ENCODE measurements at places on chromosomes 2 and 18. TPM values are rescaled to one million over a fixed set of nuclear protein-coding genes. Genes with fewer than 3 reads are reported as not detected.
A peak's percentile ranks its signal among the peaks of the same experiment; 100 is the strongest.

DNA sequence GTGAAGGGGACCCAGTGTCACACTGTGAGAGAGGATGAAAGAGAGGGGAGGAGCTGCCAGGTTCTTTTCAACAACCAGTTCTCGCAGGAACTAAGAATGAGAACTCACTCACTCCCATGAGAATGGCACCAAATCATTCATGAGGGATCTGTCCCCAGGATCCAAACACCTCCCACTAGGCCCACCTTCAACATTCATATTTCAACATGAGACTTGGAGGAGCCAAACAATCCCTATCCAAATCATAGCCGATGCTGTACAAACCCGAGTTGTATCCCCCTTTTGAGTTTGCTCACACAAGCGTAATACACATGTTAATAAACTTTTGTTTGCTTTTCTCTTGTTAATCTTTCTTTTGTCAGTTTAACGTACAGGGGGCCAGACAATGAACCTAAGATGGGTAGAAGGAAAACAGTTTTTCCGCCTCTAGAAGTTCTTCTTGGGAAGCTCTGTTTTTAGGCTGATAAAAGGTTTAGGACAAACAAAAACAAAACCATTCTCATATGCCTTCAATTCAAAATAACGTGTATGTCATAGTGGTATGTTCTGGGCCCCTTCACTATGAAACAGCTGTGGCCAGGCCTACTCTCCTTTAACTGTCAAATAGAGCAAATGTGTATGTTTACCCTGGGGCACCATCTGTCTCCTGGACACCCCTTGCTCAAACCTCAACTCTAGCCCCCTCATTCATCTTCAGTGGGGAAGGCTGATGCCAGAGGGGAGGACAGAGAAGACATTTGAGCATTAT, 9.1 kb upstream of the TMEM37 start:
- H3K27me3 ChIP-seq: peaks cover 4% of the 10 kb centered on the region
- DNase-seq: no peak
- peak overlapping the region; percentile 40 for H3K27ac ChIP-seq
- H3K36me3 ChIP-seq: peaks cover 6% of the 10 kb centered on the region
- H3K4me3 ChIP-seq: no peak overlapping the region

- no peaks in the 10 kb centered on the region for H3K27me3 ChIP-seq
- peaks cover 25% of the 10 kb centered on the region for H3K4me1 ChIP-seq
- H3K36me3 ChIP-seq: peaks cover 33% of the 10 kb centered on the region
- H3K4me3 ChIP-seq: no peak overlapping the region
- H3K27ac ChIP-seq: no peak overlapping the region
Observed at GRCh38 chr18:74257083-74257482, 34.7 kb downstream of the CYB5A start.

DNA sequence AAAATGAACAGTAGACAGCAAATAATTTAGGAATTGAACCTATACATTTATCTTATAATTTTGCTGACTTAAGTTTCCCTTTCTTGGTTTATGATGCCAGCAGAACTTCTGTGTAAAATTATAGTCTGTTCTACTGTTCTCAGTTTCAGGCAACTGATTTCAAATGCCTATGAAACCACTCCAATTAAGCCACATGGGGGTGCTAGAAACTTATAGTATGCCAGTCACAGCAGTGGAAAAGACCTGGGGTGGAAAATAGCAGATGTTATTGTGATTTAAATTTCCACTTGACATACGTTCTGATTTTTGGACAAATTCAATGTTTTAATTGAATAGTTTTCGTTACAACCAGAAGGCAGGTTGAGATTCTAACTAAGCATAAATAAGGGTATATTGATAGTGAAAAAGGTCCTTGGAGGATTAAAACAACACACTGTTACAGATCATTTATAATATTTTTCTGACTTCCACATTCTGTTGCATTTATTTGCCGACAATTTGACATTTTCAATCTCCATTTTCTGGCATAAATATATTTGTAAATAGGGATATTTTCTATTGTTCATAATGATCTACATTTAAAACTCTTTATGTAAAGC, 61.4 kb downstream of the CPS1 start:
- H3K4me3 ChIP-seq: no peak overlapping the region
- H3K27ac ChIP-seq: no peak overlapping the region
- H3K4me1 ChIP-seq: peaks cover 4% of the 10 kb centered on the region
- no peaks in the 10 kb centered on the region for H3K36me3 ChIP-seq
- no peaks in the 10 kb centered on the region for H3K27me3 ChIP-seq

DNA sequence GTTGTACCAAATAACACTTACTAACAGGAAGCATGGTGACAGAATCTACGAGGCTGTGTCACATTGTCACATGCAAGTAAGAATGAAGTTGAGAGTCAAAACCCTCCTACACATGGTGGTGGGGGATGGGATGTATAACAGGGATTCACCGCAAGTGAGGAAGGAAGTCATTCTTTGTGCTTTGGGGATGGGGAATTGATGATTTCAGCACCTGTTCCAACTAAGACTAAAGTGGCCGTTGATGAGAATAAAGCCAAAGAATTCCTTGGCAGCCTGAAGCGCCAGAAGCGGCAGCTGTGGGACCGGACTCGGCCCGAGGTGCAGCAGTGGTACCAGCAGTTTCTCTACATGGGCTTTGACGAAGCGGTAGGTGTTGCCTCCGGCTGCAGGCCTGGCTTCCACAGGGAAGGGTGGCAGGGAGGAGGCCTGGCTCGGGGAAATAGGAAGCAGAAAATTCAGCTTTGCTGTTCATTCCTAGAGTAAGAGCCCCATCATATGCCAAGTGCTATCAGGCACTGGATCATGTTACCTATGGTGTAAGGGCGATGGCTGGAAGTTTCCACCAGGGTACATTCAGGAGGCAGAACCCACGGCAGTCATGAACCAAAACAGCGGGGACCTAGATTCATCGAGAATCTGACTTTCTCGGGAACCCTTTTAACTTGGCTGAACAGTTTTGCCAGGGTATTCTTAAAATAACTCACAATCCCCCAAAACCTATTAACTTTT, 120.3 kb downstream of the UXS1 start:
- H3K36me3 ChIP-seq: no peaks in the 10 kb centered on the region
- peaks cover 10% of the 10 kb centered on the region for H3K4me1 ChIP-seq
- no peak for DNase-seq
- H3K27ac ChIP-seq: no peak overlapping the region

GRCh38 chr2:237068005-237068576, 17.6 kb upstream of the COPS8 start:
- peaks cover 10% of the 10 kb centered on the region for H3K4me1 ChIP-seq
- no peak overlapping the region for H3K27ac ChIP-seq
- H3K27me3 ChIP-seq: no peaks in the 10 kb centered on the region
- H3K36me3 ChIP-seq: peaks cover 10% of the 10 kb centered on the region

TTC39C gene
- total RNA-seq: 21.6 TPM

DNA sequence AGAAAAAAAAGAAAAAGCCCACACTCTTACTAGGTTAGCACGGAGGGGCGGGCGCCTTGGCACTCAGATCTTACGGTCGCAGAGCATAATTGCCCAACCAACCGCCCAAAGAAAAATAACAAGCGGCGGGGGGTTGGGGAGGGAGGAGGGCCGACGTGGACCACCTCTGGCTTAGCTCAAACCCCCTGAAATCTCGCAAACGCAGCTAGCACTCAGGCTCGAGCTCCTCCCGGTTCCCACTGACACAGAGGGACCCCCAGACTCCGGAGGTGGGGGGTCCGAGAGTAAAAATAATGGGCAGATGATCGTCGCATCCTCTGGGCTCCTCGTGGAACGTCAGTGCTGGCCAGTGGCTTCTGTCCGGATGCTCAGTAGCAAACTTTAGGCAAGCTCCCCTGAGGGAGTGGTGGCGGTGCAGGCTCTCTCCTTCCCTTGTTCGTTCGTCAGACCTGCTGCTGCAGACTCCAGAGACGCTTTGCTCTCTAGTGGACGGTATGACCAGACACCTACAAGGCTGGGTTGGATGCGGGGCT, 12.0 kb downstream of the CATIP start:
- DNase-seq: no peak
- peak overlapping the region; percentile 76 for H3K4me3 ChIP-seq
- H3K27me3 ChIP-seq: no peaks in the 10 kb centered on the region

DNA sequence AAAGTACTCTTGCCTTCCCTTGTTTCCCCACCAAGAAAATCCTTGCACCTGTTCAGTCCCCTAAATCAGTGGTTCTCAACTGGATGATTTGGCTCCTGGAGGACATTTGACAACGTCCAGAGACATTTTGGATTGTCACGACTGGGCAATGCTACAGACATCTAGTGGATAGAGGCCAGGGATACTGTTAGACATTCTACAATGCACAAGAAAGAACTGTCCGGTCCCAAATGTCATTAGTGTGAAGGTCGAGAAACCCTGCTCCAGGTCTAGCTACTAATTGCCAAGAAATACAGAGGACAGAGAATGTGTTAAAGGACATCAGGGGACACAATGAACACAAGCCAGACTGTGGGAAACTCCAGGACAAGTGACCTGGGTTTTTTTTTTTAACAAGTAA, 60.0 kb downstream of the LRP2 start:
- H3K27ac ChIP-seq: no peak overlapping the region
- peaks cover 7% of the 10 kb centered on the region for H3K4me1 ChIP-seq
- no peak overlapping the region for H3K4me3 ChIP-seq
- H3K27me3 ChIP-seq: no peaks in the 10 kb centered on the region
- no peaks in the 10 kb centered on the region for H3K36me3 ChIP-seq
- DNase-seq: no peak

- H3K36me3 ChIP-seq: peaks cover under 1% of the 10 kb centered on the region
- H3K27me3 ChIP-seq: no peaks in the 10 kb centered on the region
Observed at GRCh38 chr18:31010601-31011000, 31.9 kb downstream of the DSC3 start.
